SW480 (cell line): ENCODE measurements at places on chromosomes 7 and 10.

- DNase-seq, result no peak
Measured at GRCh38 chr10:8331387-8331786, 276.9 kb downstream of the GATA3 start.

GRCh38 chr7:74103219-74103772 is 19.7 kb downstream of the LIMK1 start:
- DNase-seq, result no peak

GRCh38 chr7:134702366-134703240 is 56.0 kb downstream of the BPGM start:
- DNase-seq, result no peak

DNA sequence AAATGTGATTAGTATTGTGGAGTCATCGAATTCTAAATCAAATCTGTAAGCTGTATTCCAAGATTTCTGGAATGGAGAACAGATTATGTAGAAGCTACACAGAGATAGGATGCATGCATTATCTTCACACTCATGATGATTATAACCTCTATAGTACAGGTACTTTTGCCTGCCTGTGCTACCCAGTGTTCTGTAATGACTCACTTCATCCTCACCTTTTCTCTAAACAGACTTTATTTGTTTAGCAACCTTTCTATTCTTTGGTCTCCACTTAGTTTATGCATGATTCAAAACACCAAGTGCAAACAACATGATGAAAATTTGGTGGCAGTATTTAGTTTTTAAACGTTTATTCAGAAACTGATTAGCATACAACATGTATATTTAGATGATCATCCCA is 68.4 kb upstream of the PRPS1L1 start:
- no peak for DNase-seq

DNA sequence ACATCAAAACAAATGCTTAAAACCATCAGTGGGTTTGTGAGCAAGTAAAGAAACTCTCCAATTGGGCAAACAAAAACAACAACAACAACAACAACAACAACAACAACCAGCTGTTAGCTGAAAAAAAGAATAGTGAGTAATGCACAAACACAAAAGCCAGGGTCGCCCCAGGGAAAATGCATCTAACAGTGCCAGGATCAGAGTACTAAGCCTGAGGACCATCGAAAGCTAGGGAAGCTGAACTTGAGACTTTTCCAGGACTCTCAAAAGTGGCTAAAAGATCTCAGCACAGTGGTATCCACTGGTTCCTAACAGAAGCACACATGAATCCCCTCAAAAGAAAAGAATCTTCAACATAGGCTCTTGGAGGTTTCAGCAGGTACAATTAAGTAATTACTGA is 83.3 kb downstream of the CPXM2 start:
- no peak for DNase-seq

DNA sequence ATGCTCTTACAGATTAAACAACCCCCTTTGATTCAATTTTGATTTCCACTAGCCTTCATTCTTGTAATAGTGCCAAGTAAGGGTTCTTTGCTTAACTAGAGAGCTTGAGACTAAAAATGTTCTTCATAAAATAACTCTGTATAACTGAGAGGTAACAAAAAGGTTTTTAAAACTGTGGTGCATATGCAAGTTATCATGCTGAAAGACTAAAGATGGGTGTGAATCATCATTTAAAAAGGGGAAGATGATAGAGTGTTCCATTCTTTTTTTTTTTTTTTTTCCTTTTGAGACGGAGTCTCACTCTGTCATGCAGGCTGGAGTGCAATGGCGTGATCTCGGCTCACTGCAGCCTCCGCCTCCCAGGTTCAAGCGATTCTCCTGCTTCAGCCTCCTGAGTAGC is 11.1 kb downstream of the MDFIC start:
- DNase-seq, result no peak

DNA sequence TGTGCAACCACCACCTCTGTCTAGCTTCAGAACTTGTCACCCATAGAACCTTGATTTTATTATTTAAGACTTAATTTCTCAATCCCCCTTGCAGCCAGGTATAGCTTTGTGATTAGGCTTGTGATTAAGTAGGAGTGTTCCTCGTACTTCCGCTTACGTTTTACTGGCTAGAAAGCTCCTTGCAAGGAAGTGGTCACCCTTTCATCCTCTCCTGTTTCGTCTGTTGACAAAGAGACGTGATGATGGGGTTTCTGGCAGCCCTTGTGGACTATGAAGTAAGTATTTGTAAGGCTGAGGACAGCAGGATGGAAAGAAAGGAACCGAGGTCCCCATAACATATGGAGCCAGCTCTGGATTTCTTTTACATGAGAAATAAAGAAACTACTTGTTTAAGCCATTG is 86.5 kb upstream of the KDM7A start:
- DNase-seq, result no peak

DNA sequence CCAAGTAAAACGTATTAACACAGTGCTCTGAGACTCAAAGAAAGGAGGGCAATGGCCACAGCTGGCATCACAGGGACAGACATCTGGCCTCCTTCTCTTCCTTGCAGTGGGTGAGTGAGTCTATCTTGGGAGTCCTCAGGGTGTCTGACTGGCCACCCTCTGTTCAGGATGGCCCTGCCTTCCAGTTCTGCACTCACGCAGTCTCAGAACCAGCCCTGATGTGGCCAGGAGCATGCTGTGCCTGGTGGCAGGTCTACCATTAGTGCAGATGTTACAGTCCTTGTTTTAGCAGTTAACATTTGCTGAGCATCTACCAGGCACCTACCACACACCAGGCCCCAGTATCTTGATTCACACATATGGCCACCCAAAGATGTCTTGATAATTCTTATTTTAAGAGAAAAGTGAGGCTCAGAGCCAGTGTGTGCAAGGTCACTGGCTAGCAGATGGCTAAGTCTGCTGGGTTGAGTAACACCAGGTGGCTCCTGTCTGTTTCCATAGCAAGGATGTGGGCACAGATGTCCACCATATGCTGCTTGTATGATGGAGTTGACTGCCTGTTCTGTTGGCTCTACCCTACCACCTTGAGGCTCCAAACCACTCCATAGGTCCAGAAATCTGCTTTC is 23.2 kb upstream of the ARHGAP22 start:
- DNase-seq, result no peak

DNA sequence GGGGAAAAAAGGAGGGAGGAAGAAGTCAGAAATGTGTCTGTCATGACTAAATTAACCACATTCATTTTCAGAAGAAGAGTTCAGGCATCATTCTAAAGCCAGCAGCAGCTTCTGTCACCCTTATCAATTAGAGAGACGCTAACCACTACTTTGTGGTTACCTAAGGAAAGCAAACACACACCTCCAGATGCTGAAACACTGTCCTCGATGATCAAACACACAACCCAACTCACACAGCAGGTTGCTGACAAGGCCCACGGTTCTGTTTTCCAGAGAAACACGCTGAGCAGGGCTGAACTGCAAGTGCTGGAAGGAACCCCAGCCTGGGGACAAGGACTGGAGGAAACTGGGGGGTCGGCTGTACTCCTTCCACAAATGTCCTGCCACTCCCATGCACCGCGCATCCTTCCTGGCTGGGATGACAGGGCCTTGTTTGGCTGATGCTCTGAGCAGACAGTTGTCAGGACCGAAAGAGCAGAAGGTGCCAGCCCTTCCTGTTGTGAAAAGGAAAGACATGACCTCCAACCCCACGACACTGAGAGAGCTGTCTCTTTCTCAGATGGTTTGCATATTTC is 36.6 kb downstream of the PRKCQ start:
- DNase-seq, result no peak

- no peak for DNase-seq
Measured at GRCh38 chr7:152854386-152854785, 94.8 kb downstream of the ACTR3B start.

DNA sequence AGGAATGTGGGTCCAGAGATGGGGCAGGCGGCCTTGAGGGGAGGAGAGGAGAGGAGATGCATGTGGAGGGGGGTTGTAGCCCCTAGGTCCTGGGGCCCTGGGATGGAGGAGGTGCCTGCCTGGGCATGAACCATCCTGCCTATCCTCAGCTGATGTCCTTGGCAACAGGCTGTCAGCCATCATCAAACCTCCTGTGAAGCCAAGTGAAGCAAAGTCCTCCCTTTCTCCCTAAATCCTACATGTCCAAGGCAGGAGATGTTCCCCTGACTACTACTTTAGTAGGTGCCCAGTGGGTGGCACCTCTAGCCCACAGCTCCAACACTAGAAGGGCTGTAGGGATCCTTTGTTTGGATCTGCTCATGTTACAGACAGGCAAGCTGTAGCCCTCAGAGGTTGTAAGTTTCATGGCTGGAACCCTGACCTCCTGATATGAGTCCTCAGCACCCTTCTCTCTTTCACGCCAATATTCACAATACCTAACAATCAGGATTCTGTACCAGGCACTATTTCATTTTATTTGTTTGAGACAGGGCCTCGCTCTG is 66.6 kb upstream of the SYPL1 start:
- DNase-seq, result peak; percentile 33

GRCh38 chr7:158672975-158673374 is 31.6 kb downstream of the NCAPG2 start:
- no peak for DNase-seq

DNA sequence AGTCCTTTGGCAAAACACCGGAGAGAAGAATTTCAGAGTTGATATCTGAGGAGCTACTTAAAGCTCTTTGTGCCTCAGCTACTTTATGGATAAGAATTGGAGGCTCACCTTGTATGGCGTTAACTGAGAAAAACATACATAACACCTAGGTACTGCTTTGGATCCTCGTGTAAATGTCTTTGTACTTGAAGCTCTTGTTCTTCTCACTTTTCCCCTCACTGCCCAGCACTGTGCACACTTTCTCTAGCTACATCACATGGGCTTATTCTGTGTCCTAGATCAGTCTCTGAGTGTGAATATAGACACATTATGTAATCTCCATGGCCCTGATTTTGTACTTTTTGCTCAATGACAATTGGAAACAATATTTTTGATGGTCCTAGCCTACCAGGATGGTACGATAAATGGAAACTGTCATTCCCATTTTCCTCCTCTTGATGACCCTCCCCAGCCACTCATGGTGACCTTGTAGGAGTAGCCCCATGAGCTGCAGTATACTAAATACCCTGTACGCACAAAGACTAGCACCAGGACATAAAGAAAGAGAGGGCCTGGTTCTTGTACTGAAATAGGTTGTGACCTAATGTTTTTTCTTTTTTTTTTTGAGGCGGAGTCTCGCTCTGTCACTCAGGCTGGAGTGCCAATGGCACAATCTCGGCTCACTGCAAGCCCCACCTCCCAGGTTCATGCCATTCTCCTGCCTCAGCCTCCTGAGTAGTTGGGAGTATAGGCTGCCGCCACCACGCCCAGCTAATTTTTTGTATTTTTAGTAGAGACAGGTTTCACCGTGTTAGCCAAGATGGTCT is 22.1 kb downstream of the STAMBPL1 start:
- no peak for DNase-seq

- DNase-seq, result peak; percentile 31
Measured at GRCh38 chr7:22725585-22725984, 1.4 kb upstream of the IL6 start.

DNA sequence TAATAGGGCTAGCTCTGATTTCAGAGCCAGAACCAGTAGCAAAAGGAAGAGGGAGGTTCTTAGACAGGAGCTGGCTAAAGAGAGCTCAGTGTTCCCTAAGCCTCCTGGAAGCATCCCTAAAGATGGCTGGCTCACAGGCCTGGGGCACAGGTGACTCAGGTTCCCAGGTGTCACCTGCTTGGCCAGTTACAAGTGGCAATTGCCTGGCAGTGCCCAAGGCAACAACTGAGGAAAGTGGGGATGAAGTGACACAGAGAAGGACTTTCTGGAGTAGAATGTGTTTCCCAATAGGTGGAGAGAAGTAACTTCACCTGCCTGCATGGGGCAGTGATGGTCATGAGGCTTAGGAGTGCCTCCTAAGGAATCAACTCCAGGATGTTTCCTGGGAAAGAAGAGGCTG is 66.5 kb upstream of the EEPD1 start:
- no peak for DNase-seq

DNA sequence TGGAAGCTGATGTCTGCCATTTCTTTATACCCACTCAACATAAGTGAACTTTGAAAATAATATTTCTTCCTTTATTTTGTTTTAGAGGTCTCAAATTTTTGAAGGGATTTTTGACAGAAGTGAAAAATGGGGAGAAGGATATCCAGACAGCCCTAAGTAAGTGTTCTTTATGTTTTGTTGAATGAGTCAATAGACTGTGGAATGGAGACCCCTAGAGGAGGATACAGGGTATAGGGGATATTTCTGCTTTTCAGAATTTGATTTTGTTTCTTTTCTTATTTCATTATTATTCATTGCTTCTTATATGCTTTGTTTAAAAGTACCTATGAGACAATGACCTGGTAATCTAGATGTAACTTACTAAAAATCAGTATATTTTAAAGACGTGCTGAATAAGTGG is 34.4 kb downstream of the PLEKHA8 start:
- peak; percentile 73 for DNase-seq

DNA sequence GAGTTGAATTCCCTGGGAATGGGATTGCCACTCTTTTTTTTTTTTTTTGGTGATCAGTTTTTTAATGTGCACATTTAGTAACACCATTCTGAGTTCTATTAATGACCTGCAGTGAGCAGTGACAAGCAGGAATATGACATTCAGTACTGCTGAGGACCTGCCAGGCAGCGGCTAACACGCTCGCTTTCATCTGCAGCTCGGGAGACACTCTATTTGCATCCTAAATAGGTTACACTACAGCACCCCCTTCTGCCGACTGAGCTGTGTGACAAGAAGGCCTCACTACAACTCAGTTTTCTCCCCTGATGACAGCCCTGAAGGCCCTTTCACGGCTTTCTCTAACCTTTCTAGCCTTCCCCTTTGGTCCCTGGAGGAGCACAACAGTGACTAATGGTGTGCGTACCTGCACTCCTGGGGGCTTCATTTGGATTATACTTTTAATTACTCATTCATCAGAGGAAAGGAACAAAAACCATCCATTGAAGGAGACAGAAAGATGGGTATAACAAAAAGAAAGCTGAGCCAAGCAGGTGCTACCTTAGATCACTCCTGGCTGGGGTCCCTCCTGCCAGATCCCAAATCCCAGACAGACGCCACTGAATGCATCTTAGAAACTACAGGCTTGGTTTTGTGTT is 872.4 kb downstream of the LRMDA start:
- peak; percentile 88 for DNase-seq

DNA sequence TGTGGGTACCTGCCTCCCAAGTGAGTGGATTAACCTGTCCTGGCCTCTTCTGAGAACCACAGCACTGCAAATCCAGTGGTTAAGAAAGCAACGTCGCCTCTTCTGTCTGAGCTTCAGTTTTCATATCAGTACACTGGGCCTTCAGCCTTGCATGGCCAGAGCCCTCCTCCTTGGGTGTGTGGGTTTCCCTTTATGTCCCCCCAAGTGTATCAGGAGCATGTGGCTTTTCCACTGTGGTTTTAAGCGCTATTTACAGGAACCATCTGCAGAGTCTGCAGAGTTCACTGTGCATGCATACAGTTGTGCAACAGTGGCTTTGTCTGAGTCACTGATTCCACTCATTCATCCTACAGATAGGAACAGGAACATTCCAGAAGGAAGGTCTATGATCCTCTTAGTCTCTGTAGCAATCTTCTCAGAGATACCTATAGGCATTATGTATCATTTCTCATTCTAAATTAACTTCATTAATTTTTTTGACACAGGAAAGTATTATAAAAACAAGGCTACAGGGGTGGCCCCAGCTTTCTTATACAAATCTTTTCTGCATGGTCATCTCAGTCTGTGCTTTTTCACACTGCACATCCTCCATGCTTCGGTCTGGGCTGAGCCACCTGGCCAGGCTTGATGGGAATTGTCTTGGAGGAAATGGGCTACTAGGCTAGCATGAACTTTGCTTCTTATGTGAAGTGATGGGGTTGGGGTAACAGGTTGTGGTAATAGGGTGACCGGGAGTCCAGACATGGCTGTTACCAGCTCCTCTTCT is 17.1 kb downstream of the MBL2 start:
- no peak for DNase-seq
